Esophagus squamous epithelium (tissue), 5 donors: ENCODE measurements at places on chromosomes 1 and 21.

- no peak for DNase-seq
These were observed 140.7 kb downstream of the CYYR1 start for GRCh38 chr21:26432410-26432809.

DNA sequence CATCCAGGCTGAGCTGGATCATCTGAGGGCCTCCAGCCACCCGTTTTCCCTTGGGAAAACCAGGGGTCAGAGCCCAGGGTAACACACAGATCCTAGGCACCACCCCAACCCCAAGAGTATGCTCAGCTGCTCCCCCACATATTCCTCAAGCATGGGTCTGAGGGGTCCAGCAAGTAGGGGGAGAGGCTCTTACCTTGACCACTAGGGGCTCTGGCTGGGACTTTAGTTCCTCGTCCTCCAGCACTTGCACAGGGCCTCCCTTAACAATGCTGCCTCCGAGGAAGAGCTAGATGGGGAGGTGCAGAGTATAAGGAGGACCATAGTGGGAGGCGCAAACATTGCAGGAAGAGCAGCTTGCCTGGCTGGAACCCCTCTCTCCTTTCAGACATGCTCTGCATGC, 7.5 kb downstream of the SELENBP1 start:
- no peak for DNase-seq

DNA sequence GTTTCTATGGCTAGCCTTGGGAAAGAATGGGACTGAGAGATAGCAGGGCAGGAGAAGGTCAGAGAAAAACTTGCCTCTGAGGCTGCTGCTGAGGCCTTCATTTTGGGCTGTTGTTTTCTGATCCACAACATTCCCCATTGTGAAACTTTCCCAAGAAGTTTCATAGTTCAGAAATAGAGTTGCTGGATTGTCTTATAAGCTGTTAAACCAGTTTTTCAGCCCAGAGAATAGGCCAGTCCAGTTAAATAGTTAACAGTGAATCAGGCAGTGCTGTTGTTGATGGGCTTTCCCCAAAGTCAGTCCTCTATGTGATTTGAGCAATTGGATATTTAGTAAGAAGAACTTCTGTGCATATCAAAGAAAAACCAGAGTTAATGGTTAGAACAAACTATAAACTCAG, 77.0 kb downstream of the C21orf91 start:
- no peak for DNase-seq

- no peak for DNase-seq
These were observed 515 bp downstream of the MAN1C1 start for GRCh38 chr1:25616987-25617624.

DNA sequence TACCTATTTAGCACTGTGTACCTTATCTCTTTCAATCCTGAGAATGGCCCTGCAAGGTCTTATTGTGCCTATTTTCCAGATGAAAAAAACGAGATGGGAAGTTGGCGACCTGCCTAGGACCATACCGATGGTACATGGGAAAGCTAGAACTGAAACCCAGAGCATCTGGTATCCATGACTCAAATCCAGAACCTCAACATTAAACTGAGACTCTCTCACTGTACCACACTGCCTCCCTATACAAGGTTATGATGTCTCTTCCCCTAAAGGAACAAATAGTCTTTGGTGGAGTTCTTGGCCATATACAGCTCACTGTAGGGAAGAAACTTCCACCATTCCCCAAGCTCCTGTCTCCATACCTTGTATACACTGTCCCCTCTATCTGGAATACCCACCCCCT, 110.7 kb downstream of the TNR start:
- DNase-seq: no peak

- no peak for DNase-seq
These were observed 157.2 kb downstream of the PLA2G4A start for GRCh38 chr1:186985889-186986491.

DNA sequence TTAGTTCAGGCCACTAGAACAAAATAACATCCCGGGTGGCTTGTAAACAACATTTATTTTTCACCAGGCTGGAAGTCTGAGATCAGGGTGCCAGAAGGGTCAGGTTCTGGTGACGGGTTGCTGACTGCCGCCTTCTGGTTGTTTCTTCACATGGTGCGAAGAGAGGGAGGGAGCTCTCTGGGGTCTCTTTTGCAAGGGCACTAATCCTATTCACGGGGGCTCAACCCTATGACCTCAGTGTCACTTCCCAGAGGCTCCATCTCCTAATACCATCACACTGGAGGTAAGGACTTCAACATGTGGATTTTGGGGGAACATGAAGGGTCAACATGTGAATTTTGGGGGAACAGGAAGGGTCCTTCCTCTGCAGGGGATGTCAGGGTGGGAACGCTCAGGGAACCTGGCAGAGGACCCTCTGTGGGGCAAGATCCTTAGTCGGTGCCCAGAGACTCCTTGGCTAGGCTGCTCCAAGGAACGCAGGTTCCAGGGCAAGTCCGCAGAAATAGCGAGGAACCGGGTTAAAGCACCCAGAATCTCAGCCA, 8.7 kb upstream of the C2CD2 start:
- DNase-seq: no peak

DNA sequence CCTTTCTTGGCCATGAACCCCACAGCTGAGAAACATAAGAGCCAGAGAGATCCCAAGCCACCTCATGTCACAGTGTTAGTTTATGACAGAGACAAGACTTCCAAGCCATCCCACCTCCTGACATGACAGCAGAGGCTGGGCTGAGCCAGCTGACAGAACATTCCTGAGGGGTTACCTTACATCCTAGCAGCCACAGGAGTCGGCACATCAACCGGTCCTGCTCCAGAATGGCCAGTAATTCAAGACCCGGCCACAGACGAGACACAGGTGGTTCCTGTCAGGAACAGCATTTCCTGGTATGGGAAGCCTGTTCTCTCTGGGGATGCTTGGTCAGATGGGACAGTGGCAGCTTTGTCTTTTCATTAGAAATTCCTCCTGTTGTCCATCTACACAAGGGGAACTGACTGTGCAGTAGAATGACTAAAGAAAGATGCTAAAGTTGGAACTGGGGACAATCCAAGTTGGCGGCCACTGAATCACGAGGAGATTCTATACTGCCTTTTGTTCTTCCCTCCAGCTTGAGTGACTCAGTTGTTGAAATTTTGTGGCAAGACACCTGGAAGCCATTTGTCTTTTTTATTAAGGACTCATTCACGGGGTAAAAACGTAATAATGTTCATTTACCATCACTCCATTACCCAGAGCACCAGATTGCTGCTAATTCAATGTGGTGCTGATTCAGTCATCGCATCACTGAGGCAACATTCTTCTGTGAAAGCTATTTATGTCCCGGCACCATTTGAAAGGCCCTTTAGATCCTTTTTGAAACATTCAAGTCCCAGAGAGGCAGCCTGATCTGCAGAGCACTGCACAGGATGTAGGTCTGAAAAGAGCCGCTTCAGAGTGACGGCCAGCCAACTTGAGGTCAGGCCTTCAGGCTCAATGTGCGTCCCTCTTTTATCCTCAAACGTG, 37.2 kb upstream of the NPL start:
- DNase-seq: no peak

DNA sequence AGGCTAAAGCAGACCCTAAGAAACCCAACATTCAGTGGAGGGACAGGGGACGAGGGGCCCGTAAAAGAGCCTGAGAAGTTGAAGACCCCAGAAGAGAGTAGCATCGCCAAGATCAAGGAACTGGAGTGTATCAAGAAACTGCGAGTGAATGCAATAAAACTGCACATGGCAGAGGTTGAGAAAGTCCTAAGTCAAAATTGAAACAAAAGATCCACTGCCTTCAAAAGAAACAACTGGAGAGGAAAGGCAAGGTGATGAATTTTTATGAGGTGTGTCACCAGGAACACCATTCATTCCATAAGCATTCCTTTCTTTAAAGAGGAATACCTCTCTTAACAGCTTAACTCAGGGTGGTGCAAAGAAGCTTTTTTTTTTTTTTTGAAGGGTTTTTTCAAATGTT, 38.3 kb upstream of the ADORA3 start:
- DNase-seq: no peak
